ENCODE measurements at places on chromosomes 11 and 22.
A peak's percentile ranks its signal among the peaks of the same experiment; 100 is the strongest.

DNA sequence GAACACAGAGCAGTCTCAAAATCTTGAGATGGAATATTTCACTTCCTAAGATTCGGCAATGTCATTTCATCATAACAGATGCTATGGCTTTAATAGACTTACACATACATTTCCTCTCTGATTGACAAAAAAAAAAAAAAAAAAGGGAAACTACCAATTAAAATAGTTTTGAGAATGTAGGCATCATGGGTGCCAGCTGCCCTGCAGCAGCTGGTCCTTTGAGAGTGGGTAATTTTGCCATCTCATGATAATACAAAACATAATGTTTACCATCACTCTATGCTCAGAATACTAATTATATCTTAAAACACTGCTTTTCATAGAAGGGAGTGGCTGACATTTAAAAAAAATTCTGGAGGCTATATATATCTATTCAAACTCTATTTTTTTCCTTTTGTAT, 775.6 kb upstream of the CCDC90B start:
- no peak for DNase-seq

- DNase-seq: no peak
Measured at GRCh38 chr11:16780698-16781550, 42.5 kb downstream of the C11orf58 start.

DNA sequence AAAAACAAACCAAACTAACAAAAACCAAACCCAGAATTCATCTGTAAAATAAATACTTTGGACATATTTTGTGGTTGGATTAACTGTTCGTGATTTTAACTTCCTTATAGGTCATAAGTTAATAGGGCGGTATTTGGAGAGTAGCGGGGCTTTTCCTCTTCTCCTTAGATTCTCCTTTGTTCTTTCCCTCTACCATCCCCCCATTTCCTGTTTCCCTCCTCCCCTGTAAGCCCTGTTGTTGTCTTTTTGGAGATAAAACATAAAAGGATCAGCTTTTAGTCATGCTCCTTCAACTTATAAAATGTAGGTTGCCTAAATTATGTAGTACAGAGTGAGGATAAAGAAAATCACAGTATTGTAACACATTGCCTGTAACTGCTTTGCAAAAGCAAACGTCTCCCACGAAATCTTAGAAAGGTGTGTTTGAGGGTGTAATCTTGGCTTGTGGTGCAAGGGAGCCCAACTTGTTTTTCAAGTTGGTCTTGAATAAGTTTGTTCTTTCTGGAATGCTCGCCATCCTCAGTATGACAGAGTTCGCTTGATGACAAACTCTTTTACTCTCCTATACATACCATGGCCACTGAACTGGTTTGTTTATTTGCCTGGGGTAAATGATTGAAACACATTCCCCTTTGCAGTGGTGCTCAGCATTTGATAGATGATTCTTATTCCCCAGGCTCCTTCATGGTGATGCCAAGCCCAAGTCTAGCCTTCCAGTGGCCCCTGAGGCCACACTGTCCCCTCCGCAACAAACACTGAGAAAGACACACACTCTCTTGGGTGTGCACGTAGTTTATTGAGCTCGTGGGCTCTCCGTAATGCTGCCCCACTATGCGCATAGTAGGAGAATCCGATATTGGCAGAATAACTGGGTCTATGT, 49.4 kb downstream of the TEAD1 start:
- no peak for DNase-seq

GRCh38 chr22:50339945-50340879, 2.9 kb upstream of the PPP6R2 start:
- no peak for DNase-seq

DNA sequence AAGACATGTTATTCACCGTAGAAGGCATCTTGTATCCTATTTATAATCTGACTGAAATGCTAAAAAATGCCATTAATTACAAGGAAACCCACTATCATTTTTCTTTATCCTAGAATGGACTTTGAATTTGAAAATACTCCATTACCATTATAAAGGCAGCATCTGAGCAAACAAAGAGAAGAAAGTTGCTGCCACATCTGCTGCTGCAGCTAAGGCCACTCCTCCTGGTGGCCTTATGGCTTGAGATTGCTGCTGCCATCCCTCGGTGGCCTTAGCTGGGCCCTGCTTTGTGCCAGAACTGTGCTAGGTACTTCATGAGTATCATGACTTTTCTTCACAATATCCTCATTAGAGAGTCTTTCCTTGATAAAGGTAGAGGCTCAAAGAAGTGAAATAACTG, 1210.1 kb upstream of the TENM4 start:
- no peak for DNase-seq

DNA sequence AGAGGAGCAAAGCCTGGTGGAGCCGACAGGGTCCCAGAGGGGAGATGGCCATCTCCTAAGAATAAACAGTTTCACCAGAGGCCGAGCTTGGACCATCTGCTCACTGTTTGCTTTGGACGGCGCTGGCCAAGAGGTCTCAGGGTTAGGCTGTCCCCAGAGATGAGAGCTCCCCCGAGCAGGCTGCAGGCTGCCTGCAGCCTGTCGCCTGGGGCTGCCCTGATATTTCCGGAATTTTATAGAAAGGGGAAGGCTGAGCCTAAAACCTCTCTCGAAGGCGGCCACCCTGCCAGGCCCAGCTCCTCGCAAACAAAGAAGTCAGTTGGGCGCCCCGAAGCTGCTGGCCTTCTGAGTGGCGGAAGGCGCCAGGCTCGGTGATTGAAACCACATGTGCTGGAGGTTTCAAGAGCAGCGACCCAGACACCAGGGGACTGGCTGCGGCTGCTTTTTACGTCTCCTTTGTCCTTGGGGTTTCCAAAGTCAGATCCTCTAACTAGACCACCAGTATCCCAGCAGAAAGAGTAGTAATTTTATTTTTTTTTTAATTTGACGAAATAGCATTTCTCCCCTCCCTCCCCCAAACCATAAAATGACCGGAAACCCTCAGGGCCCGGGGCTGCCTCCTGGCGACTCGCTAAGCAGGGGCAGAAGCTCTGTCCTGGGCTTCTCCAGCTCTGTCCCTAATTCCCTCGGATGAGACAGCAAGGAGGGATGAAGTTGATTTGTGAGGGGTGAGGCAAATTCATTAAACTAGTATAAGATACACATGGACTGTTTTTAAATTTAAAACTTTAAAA, 57.4 kb downstream of the CLMP start:
- no peak for DNase-seq

- DNase-seq: no peak
Measured at GRCh38 chr11:28269586-28269985, 161.4 kb downstream of the METTL15 start.

GRCh38 chr22:22552630-22553029, 6.4 kb downstream of the PRAME start:
- no peak for DNase-seq

- peak; percentile 38 for DNase-seq
Measured at GRCh38 chr11:32052215-32052614, 38.7 kb upstream of the RCN1 start.

DNA sequence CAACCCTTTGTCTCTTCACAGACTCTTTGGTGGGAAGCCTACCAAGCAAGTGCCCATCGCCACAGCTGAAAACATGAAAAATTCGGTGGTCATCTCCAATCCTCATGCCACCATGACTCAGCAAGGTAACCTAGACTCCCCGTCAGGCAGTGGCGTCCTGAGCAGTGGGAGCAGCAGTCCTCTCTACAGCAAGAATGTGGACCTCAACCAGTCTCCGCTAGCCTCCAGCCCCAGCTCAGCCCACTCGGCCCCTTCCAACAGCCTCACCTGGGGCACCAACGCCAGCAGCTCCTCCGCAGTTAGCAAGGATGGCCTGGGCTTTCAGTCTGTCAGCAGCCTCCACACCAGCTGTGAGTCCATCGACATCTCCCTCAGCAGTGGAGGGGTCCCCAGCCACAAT, 111.6 kb downstream of the DBX1 start:
- DNase-seq: no peak

GRCh38 chr11:62137276-62137861, 13.6 kb downstream of the INCENP start:
- no peak for DNase-seq

- no peak for DNase-seq
Measured at GRCh38 chr11:75032550-75032935, 43.8 kb downstream of the NEU3 start.

DNA sequence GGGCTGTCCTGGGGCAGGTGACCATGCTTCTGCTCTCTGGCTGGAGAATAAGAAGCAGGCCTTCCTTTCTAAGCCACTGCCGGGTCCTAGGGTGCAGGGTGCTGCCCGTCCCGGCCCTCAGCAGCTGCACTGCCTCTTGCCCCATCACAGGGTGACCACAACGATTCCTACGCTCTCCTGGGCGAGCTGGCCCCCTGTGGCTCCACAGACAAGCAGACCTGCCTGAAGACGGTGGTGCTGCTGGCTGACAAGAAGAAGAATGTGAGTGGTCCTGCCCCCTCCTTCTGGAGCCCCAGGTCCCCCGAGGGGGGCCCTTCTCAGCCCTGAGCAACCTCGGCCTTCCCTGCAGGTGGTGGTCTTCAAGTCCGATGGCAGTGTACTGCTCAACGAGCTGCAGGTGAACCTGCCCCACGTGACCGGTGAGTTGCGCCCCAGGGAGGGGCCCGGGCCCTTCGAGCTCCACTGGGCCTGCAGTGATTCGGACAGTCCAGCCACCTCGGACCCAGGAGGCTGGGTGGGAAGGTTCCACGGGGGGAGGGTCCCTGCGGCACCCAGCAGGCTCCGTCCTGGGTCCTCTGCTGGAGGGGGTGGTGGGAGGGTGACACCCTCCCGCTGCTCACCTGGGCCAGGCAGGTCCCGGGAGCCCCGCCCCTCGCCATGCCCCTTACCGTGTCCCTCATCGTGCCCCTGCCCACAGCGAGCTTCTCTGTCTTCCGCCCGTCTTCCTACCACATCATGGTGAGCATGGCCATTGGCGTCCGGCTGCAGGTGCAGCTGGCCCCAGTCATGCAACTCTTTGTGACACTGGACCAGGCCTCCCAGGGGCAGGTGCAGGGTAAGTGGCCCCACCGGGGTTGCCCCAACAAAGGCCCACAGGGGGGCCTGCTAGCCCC, 8.3 kb downstream of the MUC2 start:
- no peak for DNase-seq

- DNase-seq: no peak
Measured at GRCh38 chr11:134139303-134139872, 70.5 kb downstream of the JAM3 start.

- no peak for DNase-seq
Measured at GRCh38 chr22:41976961-41977566, 7.8 kb downstream of the SEPTIN3 start.

GRCh38 chr11:66614073-66614472, 2.4 kb upstream of the RBM14 start:
- no peak for DNase-seq

DNA sequence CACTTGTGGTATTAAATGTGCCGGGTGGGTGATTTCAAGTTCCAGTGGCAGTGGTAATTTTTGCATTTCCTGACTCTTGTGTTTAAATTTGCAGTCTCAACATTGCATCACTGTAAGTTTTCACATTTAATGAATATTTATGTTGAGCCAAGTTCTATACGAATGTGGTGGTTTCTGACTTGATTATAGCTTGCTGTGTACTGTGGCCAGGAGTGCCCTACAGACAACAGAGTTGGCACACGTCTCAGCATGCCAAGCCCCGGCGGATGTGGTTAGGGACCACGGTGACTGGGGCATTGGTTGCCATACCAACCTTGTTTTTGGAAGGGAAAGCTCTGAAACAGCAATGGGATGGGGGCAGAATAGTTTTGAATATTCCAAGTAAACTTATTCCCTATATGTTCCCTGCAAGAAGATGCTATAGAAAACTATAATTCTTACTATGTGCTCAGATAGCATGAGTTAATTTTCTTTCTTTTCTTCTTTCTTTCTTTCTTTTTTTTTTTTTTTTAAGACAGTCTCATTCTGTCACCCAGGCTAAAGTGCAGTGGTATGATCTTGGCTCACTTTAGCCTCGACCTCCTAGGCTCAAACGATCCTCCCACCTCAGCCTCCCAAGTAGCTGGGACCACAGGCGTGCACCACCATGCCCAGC, 16.0 kb downstream of the ZNRF3 start:
- DNase-seq: no peak

GRCh38 chr11:14070896-14071295, 108.4 kb downstream of the SPON1 start:
- DNase-seq: no peak

DNA sequence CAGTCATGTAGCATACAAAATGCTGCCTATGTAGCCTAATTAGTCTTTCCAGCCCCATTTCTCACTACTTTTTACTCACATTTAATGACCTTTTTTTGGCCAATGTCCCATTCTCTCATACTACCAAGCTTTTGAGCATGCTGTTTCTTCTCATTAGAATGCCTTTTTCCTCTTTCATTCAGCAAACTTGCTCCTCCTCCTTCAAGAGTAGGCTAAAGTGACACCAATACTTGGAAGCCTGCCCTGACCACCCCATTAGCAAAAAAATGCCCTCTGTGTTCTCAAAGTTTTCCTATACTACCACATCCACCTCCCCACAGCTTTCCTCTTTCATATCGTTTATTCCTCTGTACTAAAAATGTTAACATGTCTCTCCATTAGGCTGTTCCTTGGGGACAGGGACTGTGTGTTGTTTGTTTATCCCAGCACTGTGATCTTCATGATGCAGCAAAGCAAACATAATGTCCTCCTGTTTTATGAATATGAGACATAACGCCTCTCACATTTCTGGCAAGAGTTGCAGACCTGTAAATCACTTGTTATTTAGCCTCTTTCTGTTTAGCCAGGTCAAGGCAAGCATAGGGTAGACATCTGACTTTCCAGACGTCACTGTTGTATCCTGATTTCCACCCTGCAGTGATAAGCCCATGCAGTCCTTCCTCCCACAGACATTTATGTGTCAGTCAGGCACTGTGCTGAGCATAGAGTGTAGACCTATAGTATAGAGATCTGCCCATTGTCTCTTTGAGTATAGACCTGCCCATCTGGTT, 62.0 kb upstream of the UCP3 start:
- DNase-seq: no peak

- DNase-seq: no peak
Measured at GRCh38 chr11:106996691-106997090, 21.6 kb downstream of the GUCY1A2 start.

DNA sequence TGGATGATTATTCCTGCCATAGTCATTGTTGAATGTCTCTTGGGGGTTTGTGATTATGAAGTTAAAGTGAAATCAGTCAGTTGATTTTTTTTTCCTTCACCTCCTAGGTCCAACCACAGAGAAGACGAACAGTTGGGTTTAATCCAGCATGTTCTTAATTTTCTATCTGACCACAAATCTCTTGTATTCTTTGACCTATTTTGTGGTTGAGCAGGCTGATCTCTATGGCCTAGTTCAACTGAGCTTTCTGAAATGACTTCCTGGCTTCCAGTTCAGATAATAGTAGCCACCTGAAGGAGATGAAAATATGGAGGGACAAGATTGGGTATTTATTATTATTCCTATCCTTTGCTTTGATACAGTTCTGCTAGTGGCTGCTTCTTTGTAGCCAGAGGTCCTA, 5.2 kb upstream of the OR56A5 start:
- no peak for DNase-seq
